ENCODE measurements at places on chromosomes 12 and 14.

DNA sequence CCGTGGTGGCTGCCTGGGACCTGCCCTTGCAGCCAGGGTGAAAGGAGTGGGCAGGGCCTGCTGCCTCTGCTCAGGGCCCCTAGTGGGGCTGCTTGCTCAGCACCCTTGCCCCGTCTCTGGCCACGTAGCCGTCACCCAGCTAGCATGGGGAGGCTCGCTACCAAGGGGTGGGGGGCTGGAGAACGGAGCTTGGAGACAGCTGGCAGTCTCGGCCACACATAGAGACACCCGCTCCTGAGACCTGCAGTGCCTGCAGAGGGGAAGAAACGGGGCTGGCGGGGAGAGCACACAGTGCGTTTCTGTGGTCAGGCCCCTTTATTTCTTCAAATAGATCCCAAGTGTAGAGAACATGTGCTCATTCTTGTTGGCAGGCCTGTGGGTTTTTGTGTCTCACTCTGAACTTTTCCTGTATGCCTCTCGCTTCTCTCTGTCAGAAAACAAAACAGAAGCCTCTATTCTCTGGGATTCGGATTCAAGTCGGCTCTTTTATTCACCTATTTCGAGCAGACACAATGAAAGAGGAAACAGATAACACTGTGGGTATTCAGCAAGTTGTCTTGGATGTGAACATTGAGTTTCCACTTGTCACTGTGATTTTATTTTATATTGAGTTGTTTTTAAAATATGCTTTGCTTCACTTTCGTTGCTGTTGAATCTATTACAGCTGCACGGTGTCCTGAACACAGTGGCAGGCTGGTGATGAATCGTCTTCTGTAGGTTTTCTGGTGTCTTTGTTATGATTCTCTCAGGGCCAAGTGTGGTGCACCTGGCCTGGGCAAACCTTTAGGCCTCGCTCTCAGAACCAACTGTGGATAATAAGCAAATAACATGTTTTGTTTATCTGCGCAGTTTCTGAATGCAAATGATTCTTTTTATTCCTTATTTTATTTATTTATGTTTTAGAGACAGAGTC lies 26.5 kb downstream of the PACS2 start:
- DNase-seq, result no peak

DNA sequence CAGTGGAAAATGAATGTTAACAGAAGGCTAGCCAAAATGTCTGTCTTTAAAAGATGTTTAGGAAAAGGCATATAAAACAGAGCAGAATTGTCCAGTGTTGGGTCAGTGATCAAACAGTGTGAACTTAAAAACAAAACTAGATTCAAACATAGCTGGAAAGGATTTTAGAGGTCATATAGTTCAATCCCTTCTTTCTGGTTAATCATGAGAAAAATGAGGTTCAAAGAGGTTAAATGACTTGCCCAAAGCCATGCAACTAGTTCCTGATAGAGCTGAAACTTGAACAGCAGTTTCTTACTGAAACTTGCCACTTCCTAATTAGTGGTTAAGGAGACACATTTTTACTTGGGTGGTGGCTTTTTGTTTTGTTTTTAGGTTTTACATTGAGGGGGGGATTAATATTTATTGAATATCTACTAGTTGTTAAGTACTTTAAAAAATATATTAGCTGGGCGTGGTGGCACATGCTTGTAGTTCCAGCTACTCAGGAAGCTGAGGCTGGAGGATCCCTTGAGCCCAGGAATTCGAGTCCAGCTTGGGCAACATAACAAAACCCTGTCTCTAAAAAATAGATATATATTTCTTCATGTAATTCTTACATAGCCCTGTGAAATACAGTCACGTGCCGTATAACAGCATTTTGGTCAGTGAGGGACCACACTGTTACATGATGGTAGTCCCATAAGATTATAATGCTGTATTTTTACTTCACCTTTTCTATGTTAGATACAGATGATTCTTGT lies 20.4 kb downstream of the ACVR1B start:
- no peak for DNase-seq

DNA sequence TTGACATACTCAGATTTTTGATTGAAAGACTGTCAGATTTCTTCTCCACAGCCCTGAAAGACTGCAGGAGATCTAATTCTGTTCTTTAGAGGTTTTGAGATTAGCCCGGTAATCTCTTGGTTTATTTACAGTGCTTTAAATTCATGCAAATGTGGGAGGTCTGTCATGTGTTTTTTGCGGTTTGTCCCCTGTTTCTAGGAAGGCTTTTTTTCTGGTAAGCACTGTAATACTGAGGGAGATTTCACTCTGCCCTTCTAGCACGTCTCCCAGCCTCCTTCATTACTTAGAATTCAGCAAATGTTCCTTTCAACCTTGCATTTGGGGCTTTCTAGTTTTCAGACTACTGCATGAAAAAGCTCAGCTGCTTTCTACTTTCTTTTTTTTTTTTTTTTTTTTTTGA lies 31.1 kb downstream of the GPHN start:
- no peak for DNase-seq

GRCh38 chr12:88393017-88393767 lies 187.1 kb downstream of the KITLG start:
- DNase-seq, result no peak

- DNase-seq, result no peak
Measured at GRCh38 chr14:101916816-101917412, 47.5 kb upstream of the DYNC1H1 start.

GRCh38 chr14:89014569-89014850 lies 190.1 kb downstream of the TTC8 start:
- DNase-seq, result no peak

DNA sequence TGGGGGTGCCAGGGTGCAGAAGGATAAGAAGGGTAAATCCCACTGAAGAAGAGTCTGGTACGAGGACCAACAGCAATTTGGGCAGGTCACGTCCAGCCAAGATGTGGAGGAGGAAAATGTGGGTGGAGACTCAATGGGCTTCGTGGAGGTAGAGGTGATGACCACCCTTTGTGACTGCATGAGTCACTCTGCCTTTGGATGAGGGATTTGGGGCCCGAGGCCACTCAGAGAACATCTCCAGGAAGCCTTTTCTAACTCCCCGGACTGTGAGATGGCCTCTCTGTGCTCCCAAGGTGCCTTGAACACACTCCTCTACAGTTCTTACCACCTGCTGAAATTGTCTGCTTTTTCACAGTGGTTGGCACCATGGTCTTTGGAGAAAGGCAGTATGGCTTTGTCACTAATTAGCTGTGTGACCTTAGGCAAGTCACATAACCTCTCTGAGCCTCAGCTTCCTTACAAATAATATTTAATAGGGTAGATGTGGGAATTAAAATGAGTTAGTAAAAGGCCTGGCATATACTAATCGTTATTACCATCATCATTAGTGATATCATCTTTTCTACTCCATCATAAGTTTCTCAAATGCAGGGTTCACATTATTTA lies 67.0 kb upstream of the ARHGAP5 start:
- no peak for DNase-seq

GRCh38 chr14:105742531-105742848 lies 216.1 kb downstream of the TMEM121 start:
- DNase-seq, result no peak

DNA sequence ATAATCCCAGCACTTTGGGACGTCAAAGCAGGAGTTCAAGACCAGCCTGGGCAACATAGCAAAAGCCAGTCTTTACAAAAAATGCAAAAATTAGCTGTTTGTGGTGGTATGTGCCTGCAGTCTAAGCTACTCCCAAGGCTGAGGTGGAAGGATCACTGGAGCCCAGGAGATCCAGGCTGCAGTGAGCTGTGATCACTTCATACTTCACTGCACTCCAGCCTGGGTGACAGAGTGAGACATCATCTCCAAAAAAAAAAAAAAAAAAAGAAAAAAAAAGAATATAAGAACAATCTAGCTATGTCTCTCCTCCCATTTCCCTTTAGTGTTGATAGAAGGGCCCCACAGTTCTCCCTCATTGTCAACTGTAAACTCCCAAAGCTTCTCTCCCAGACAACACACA lies 3.5 kb upstream of the BCAT1 start:
- DNase-seq, result no peak

DNA sequence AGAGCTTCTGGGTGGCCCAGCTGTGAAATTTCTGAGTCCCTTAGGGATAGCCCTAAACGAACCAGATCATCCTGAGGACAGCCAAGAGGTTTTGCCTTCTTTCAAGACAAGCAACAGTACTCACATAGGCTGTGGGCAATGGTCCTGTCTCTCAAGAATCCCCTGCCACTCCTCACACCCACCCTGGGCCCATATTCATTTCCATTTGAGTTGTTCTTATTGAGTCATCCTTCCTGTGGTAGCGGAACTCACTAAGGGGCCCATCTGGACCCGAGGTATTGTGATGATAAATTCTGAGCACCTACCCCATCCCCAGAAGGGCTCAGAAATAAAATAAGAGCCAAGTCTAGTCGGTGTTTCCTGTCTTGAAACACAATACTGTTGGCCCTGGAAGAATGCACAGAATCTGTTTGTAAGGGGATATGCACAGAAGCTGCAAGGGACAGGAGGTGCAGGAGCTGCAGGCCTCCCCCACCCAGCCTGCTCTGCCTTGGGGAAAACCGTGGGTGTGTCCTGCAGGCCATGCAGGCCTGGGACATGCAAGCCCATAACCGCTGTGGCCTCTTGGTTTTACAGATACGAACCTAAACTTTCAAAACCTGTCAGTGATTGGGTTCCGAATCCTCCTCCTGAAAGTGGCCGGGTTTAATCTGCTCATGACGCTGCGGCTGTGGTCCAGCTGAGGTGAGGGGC lies 38.9 kb downstream of the DAD1 start:
- no peak for DNase-seq

DNA sequence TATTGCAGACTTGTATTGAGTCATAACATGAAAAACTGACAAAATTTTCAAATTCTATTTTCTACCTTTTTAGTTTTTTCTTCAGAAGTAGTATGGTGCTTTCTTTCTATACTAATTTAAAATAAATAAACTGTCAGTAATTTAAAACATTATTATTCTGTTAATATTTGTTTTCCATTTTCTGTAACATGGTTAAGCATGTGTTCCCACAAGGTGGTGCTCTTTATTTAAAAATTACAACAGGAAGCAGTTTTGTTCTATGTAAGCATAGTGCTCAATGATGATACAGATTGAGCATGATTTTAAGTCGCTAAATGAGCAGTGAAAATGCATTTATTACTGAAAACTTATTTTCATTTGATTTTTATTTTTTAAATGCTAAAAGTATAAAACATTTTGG lies 114.6 kb downstream of the PPFIA2 start:
- DNase-seq, result no peak

- DNase-seq, result no peak
Measured at GRCh38 chr12:120703311-120703942, 6.8 kb upstream of the UNC119B start.

DNA sequence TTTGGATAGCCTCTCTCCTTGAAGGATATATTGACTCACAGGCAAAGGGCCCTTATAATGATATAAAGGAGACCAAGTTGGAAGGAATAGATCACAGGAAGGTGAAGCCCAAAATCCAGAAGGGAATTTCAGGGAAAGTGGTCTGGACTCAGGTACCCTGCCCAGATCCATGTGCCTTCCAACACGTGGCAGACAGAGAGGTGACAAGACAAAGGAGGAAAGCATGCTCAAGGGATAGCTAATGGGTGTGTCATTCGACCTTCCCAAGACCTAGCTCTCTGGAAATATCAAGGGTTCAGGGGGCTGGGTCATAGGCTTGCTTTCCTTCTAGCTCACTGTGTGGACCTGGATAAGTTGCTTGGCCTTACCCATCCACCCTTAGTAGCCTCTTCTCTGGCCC lies 214.3 kb downstream of the ZFP36L1 start:
- DNase-seq, result no peak

DNA sequence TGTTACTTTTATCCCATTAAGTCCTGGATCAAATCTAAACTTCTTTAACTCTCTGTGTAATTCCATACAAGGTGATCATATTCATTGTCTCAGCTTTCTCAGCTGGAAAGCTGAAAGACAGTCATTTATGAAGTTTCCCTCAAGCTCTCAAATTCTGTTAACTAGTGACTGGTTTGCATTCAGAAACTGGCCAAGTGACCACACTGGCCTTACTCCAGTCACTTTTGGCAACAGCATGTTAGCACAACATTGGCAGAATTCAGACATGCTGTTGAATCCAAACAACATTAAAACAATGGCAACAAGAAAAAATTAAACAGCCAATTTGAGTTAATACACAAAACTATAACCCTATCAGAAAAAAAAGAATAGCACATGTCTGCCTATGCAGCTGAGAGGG lies 343.3 kb downstream of the MDGA2 start:
- DNase-seq, result no peak

GRCh38 chr14:102795060-102795925 lies 18.0 kb downstream of the TRAF3 start:
- no peak for DNase-seq

DNA sequence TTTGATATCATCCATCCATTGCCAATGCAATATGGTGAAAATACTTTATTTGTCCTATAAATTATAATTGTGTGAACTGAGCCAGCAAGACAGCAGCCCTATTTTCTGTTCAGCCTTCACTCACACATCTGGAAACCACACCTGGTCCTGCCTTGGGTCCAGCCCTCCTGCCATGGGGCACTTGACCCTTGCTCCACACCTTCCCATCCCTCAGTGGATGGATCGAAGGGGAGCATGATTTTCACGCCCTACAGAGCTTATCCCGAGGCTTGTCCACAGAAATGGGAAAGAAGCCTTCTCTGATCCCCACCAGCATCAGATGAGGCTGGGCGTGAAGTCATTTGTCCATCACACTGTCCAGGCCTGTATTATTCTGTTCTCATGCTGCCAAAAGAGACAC lies 10.1 kb downstream of the TMEM132D start:
- DNase-seq, result no peak

DNA sequence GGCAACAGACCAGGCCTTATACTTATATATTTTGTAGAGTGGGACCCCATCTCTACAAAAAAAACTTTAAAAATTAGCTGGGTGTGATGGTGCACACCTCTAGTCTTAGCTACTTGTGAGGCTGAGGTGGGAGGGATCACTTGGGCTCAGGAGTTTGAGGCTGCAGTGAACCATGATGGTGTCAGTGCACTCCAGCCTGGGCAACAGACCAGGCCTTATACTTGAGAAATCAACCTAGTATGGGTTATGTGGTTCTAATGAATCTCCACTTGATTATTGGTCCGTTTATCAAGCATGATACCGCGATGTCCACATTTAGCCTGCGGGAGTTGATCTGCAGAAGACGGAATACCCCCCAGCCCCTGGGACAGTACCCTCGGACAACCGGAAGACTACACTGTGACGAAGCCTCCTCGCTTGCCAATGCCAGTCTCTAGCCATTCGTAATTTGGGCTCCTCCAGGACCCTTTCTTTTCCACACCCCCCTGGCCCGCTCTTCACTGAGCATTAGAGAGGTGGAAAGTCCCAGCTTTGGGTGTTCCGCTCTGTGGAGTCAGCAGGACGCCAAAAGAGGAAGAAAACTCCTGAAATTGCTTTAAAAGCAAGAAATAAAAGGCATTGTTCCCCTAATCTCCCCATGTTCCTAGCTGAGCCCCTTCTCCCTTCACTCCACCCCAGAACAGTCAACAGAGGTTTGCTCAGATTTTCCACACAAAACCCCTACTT lies 19.4 kb downstream of the LTBP2 start:
- DNase-seq, result no peak

DNA sequence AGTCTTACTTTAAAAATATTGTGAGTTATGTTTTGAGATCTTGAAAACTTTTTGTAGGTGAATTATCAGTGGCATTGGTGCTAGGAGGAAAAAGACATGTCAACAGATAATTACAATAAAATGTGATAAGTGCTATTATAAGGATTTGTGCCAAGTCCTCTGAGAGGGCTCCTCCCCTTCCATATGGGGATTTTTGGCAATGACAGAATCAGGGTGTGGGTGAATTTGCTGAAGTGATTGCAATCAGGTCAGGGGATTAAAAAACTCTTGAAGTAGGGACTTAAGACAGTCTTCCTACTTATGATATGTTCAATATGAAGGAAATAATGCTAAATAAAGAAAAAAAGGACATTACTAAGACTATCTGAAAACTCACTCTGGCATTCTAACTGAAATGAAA lies 122.5 kb downstream of the SLC15A5 start:
- DNase-seq, result no peak

- no peak for DNase-seq
Measured at GRCh38 chr14:106619606-106620005, 1093.2 kb downstream of the TMEM121 start.
